ENCODE measurements at places on chromosomes 11 and 22. TPM values are rescaled to one million over a fixed set of nuclear protein-coding genes. Genes with fewer than 3 reads are reported as not detected.

DNA sequence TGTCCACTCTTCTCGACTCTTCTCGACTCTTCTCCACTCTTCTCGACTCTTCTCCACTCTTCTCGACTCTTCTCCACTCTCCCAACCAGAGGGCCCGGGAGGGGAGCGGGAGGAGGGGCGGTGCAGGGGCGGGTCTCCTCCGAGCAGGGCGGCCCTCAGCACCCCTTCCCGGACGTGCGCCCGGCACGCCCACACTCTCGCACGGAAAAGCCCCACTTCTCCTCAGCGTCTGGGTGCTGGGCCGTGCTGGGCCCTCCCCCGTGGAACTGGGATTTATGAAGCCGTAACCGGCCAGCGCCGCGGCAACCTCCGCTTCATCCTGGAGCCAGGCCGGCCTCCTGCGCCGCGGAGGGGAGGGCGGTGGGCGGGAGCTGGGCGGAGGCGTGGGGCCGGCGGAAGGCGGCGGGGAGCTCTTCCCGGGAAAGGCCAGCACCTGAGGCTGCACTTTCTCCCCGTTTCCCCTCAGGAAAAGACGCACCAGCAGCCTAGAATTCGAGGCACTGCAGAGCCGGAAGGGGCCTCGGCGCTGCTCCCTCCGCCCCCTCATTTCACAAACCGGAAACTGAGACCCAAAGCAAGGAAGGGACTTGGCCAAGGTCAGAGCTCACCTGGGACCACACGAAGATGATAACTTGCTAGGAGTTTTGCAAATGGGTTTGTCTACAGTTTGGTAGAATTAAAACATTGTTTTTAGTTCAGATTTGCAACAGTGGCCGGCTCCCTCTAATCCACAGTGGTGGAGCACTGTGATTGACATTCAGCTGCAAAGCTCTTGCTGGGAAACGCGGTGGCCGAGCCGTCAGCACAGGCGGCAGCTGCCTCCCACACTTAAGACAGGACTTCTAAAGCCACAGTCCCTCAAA, 31.6 kb upstream of the JAM3 start:
- DNase-seq = peak; percentile 94

- DNase-seq = no peak
These were observed 12.0 kb downstream of the FAM111A start for GRCh38 chr11:59154610-59155009.

DNA sequence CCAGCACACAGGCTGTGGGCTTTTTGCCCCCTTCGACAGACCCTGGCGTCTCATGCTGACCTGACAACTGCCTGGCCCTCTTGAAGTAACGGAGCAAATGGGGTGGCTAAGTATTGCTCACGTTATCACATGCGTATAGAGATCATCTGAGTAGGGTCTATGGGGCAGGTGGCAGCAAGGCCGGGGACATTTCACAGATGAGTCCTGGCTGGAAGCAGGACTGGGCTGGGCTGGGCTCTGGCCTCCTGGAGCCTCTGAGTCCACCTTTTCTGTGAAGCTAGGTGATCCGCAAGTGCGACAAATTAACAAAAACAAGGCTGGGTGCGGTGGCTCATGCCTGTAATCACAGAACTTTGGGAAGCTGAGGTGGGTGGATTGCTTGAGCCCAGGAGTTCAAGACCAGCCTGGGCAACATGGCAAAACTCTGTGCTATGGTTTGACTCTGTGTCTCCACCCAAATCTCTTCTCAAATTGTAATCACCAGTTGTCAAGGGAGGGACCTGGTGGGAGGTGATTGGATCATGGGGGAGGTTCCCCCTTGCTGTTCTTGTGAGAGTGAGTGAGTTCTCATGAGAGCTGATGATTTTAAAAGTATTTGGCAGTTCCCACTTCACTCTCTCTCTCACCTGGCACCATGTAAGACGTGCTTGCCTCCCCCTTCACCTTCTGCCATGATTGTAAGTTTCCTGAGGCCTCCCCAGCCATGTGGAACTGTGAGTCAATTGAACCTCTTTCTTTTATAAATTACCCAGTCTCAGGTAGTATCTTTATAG, 122.0 kb downstream of the MPPED1 start:
- DNase-seq = peak; percentile 20

DNA sequence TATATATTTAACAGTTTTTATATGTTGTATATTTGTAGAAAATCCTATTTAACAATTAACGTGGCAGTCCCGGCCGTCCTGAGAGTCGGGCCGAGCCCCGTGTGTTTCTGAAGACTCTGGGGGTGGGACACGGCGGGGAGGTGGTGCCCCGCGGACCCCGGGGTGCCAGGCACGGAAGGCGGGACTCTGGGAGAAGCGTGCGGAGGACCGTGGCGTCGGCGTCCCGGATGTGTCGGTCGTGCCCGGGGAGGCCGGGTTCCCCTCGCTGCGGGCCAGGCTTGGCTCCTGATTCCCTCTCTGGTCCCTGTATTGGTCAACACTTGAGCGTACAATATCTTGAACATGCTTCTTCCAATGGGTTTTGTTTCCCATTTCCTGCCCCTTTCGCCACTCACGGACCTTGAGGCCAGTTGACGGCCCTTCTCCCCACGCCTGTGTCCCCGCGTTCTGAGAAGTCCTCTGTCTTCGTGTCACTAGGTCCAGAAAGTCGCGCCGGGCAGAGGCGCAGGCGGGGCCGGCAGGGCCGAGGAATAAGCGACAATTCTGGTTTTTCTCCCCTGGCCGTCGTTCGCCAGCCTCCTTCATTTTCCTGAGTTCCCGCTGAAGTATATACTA, 1076.7 kb downstream of the BRD1 start:
- DNase-seq = peak; percentile 40

DNA sequence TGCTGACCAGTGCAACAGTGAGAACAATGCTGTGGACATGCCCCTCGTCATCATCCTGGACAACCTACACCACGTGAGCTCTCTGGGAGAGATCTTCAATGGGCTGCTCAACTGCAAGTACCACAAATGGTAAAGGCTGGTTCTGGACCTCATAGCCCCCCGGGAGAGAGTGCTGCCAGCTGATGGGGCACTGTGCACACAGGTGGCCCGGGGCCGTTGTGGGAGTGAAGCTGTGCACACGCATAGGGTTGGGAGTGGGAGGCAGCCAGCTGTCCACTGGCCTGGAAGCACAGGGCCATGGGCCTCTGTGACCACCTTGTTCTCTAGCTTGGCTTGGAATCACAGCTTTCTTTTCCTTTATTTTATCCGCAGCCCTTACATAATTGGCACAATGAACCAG, 57.0 kb downstream of the DBX1 start:
- no peak for DNase-seq

DUSP8 gene
- total RNA-seq = 1.4 TPM

Measured in sigmoid colon (tissue), 7 donors.